DMS53 (cell line): ENCODE measurements at places on chromosomes 7 and 10.

- no peak for DNase-seq
These were observed 303.7 kb downstream of the PRPF18 start for GRCh38 chr10:13890233-13891127.

- no peak for DNase-seq
These were observed 30.6 kb upstream of the GPNMB start for GRCh38 chr7:23216021-23216420.

DNA sequence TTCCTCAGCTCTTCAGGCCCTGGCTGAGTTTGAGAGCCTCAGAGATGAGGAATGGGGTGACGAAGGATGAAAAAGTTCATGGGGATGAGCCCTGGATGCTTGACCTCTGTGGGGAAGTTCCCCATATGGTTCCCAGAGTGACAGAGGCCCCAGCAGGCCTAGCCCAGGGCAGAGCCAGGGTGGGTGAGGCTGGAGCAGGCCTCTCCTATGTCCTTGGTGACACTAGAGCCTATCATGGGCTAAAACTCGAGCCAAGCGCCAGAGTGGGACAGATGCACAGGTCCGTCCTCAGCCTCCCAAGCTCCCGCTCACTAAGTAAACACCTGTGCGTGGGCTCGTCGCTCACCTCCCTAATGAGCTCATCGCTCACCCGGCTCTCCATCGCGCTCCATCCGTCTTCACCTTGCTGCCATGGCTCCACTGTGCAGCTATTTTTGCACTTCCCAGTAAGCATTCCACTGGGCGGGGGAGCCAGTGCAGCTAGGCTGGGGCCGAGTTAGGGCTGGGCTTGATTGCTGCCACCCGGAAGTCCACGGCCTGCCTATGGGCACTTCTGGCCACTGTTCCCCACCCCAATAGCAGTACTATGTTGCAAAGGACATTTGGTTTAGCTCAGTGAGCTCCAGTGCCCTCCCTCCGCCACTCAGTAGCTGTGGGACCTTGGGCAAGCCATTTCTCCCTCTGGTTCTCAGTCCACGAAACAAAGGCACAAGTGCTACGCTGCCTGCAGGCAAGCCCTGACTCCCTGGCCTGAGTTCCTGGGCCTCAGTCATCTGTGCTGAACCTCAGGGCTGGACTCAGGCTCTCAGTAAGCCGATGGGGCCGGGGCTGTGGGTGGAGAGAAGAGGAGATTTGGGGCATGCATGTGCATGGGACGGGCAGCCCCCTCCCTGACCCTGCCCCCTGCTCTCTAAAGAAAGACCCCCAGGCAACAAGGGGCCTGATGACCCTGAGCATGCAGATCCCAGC is 117.3 kb upstream of the PCBD1 start:
- DNase-seq = peak; percentile 30

GRCh38 chr7:5333121-5334045 is 50.6 kb downstream of the SLC29A4 start:
- no peak for DNase-seq
